Nucleus accumbens (tissue), 56 donors: ENCODE measurements at places on chromosomes 12 and 14.

DNA sequence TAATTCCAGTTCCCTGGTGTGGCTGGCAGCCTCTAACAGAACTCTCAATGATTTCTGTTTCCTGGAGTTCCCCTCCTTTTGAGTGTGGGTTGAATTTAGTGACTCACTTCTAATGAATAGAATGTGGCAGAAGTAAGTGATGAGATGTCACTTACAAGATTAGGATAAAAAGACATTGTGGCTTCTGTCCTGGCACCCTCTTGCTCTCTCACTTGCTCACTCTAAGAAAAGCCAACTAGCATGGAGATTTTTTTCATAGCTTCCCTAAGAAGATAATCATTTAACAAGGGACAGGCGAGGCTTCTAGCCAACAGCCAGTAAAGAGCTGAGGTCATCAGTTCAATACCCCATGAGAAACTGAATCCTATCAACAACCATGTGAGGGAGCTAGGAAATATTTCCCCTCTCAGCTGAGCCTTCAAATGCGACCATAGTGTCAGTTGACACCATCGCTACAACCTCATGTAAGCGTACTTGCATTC lies 156.7 kb downstream of the TMTC3 start:
- no peak for DNase-seq

DNA sequence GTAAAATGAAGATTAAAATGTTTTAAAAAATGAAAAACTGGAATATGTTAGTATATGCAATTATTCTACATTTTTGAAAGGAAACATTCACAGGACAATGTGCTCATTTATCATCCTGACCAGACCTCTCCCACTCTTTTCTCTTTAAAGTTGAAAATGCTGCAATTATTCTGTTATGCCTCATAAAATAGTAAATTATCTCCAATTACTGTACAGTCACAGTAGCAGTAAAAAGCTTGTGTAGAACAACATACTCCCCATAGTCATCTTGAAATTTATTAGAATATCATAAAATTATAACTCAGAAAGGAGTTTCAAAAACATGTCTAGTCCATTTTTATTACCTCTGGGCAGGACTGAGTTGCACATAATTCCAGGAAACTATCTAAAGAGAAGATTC lies 250.3 kb downstream of the SYT1 start:
- no peak for DNase-seq

GRCh38 chr12:97063292-97063935 lies 156.4 kb downstream of the NEDD1 start:
- no peak for DNase-seq

DNA sequence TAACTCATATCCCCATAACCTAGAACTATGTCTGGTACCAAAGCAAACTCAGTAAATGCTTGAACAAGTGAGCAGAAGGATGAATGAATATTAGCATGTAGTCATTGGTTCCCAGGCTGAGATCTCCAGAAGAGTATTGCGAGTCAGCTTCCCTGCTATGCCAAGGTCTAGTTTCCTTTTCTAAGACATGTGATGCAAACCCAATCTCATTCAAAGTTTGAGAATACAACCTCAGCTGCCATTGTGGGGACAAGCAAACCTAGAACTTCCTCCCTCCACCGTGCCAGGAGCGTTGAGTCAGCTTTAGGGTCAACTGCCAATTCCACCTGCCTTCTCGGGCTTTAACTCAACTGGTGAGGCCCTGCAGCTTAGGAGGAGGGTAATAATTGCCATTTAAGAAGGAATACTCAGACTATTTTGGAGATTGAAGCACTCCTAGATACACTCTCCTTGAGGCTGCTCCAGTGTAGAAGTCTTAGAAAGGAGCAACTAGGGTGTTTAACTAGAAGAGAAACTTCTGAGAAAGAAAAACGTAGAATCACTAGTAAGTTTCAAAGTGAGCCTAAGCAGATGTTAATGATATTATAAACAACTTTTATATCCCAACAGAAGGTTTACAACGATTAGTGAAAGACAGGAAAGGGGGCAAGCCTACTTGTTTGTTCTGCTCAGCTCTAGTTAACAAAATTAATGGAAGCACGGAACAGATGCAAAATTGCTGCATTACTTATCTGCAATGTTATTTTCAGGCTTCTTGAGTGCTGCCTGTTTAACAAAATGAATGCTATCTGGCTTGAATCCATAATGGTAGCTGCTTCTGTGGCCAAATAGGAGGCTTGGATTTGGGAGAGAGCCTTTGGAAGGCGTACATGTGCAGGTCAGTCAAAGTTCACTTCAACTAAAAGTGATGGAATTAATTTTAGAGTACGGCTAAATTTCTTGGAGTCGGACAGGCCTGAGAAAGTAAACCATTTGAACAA lies 96.9 kb downstream of the HELB start:
- DNase-seq = no peak

GRCh38 chr12:108033090-108033489 lies 96.0 kb upstream of the WSCD2 start:
- no peak for DNase-seq

DNA sequence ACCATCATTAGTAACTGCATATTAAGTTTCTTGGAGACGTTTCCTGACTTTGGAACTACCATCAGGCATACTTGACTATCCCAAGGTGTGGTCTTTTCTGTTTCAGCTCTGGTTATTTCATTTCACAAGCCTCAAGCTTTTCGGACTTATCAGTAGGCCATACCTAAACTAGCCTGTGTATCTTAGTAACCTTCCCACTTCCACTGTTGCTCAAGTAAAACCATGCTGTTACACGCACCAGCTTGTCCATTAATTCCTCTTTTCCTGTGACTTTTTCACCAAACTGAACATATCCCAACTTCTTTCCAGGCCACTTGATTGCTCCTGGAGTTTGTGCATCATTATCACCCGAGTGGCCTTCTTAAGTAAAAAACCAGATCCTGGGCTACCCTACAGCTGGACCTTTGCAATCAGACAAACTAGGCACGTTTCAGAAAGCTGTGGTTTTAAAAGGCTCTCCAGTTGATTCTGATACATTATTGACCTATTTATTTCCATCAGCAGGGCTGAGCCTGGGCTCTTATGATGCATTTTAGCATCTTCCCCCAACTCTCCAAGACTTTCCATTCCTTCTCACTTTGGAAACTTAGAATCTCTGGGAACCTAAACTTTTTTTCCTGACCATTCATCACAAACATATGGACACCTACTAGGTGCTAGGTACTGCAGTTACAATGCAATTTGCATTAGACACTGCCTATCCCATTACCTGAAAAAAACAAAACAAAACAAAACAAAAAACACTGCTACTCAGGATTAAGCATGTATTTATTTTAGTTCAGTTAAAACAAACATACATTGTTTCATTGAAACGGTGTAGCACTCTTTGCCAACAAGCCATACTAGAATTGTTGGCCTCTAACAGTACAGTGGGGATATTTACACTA lies 14.9 kb downstream of the SLC38A2 start:
- DNase-seq = no peak

DNA sequence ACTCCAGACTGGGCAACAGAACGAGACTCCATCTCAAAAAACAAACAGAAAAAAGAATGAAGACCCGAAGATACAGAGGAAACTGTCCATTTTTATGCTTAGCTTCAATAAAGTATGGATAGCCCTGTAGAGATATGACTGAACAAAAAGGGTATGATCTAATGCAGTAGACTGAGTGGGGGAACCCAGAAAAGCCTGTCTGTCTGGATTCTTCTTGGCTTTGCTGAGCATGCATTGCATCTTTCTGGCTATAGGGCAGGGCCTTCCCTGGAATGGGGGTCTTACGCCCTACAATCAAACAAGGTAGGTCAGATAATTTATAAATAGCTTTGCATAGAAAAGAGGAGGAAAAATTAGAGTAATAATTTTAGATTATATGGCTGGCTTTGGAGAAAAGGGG lies 10.1 kb downstream of the MIA2 start:
- DNase-seq = no peak

DNA sequence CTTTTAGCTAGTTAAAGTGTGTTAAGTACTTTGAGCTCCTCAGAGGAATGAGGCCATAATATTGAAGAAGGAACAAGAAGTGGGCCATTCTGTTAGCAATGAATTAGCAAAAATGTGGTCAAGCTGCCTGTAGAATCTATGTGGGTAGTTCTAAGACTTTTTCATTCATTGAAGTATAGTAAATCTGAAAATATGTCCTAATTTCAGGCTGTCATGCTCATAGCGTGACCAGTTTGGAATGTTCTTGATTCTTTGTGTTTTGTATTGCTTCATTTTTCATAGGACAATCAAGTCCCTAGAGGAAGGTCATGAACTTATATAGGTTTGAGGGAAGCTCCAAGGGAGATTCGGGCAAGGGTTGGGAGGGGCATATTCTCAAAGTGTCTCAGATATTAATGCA lies 11.4 kb downstream of the ATP23 start:
- DNase-seq = no peak

DNA sequence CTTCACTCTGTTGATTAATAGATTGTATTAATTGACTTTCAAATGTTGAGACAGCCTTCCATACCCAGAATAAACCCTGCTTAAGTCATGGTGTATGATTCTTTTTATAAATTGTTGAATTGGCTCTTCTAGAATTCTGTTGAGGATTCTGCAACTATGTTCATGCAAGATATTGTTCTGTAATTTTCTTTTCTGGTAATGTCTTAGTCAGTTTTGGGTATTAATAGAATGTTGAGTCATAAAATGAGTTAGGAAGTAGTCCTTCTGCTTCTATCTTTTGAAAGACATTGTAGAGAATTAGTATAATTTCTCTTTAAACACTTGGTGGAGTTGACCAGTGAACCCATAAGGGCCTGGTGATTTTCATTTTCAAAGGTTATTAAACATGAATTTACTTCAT lies 958.9 kb downstream of the LRFN5 start:
- DNase-seq = no peak

DNA sequence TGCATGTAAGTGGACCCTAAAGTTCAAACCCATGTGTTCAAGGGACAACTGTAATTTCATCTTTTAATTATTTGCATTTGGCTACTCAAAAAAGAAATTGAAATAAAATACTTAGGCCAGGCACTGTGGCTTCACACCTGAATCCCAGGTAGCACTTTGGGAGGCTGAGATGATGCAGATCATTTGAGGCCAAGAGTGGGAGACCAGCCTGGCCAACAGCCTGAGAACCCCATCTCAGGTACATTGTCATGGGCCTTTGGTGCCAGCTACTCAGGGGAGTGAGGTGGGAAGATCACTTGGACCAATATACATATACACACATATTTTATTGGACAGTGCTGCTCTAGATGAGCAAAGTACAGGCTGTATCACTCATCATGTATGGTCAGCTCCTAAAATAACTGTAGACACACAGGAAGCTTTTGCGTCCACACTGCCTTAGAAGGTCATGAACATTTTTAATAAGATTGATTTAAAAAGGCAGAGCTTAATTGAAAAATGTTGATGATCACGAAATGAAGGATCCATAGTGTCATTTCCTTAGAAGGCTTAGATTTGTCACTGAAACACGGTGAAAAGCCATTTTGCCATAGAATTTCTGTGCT lies 2.5 kb upstream of the ZCCHC8 start:
- DNase-seq = no peak

GRCh38 chr12:4909734-4910501 lies at the start of gene KCNA1:
Gene KCNA1 (plus strand): TSS chr12:4909905. CDS start chr12:4911379, 1,474 bp downstream.
- DNase-seq = no peak

DNA sequence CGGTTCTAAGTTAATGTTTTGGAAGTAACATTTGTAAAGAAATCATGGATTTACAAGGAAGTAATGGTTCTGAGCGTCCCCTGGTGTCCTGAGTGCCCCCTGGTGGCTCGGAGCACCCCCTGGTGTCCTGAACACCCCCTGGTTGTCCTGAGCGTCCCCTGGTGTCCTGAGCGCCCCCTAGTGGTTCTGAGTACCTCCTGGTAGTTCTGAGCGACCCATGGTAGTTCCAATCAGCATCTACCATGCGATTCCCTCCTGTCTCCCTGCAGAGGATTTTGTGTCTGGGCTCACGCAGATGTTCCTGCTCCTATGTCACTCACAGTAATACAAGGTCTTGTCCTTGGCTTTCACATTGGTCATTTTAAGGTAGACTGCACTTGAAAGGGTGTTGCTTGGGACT lies 1352.9 kb downstream of the TMEM121 start:
- DNase-seq = no peak

- no peak for DNase-seq
These were observed 220.7 kb downstream of the EGLN3 start for GRCh38 chr14:33730156-33730555.
